ENCODE measurements at places on chromosomes 12 and 14.

- peaks cover 33% of the 10 kb centered on the region for H3K4me1 ChIP-seq
- no peaks in the 10 kb centered on the region for H3K27me3 ChIP-seq
- peak overlapping the region; percentile 77 for H3K27ac ChIP-seq
- H3K4me3 ChIP-seq, result no peak overlapping the region
Measured at GRCh38 chr12:108803428-108804105, 53.8 kb downstream of the SSH1 start.

- H3K4me1 ChIP-seq, result no peaks in the 10 kb centered on the region
- no peaks in the 10 kb centered on the region for H3K27me3 ChIP-seq
- no peak overlapping the region for H3K4me3 ChIP-seq
- no peak overlapping the region for H3K27ac ChIP-seq
- peaks cover 65% of the 10 kb centered on the region for H3K36me3 ChIP-seq
Measured at GRCh38 chr14:102201353-102201738, 61.6 kb downstream of the WDR20 start.

DNA sequence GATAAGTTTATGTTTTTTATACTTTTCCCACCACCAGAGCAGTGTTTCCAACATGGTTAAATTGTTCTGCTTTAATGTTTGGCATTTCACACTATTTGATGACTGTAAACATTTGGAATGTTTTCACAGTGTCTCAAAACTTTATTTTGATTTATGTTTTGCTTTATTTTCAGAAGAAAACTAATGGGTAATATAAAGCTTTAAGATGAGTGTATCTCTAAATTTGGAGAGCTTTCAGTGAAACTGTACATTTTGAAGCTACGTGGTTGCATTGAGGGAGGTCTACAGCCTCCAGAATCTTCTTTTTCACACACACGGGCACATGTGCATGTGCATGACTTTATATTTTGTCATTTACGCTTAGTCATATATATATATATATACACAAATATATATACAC lies 10.7 kb downstream of the BICD1 start:
- no peak overlapping the region for H3K4me3 ChIP-seq
- no peak overlapping the region for H3K27ac ChIP-seq
- no peaks in the 10 kb centered on the region for H3K36me3 ChIP-seq
- no peaks in the 10 kb centered on the region for H3K27me3 ChIP-seq
- peaks cover 11% of the 10 kb centered on the region for H3K4me1 ChIP-seq

DNA sequence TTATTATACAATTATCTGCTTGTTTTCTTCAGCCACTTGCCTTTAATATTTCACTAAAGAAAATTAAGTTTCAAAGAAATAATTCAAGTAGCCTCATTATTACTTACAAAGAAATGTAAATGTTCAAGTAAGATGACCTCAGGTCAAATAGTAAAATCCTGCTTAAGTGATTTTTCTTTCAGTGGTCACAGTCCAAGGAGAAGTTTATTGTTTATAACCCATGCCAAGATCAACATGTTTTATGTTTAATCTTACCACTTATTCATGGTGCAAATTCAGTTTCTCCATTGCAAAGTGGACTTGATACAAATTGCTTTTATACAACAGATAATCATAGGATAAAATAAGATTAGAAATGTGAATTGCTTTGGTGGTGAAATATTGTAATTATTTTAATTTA lies 370.2 kb upstream of the FLRT2 start:
- no peaks in the 10 kb centered on the region for H3K27me3 ChIP-seq
- no peaks in the 10 kb centered on the region for H3K4me1 ChIP-seq
- no peak overlapping the region for H3K4me3 ChIP-seq
- no peak for DNase-seq

GRCh38 chr12:68406134-68406576 lies 74.0 kb upstream of the MDM1 start:
- no peaks in the 10 kb centered on the region for H3K27me3 ChIP-seq
- no peak overlapping the region for H3K4me3 ChIP-seq
- peak; percentile 95 for DNase-seq
- H3K36me3 ChIP-seq, result no peaks in the 10 kb centered on the region

DNA sequence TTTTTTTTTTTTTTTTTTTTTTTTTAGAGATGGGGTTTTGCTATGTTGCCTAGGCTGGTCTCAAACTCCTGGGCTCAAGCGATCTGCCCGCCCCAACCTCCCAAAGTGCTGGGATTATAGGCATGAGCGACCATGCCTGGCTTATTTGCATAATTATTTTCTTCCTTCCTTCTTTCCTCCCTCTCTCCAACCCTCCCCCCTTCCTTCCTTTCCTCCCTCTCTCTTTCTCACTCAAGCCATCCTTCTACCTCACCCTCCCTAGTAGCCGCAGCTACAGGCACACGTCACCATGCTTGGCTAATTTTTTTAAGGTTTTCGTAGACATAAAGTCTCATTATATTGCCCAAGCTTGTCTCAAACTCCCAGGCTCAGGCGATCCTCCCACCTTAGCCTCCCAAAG lies 83.8 kb downstream of the PEBP1 start:
- H3K4me3 ChIP-seq, result no peak overlapping the region
- peaks cover 13% of the 10 kb centered on the region for H3K36me3 ChIP-seq
- H3K27me3 ChIP-seq, result no peaks in the 10 kb centered on the region
- H3K4me1 ChIP-seq, result no peaks in the 10 kb centered on the region
- no peak overlapping the region for H3K27ac ChIP-seq

GRCh38 chr14:75188520-75189268 lies 12.3 kb upstream of the TMED10 start:
- peak overlapping the region; percentile 34 for H3K27ac ChIP-seq
- peaks cover 7% of the 10 kb centered on the region for H3K4me1 ChIP-seq
- H3K36me3 ChIP-seq, result no peaks in the 10 kb centered on the region
- no peak for DNase-seq

DNA sequence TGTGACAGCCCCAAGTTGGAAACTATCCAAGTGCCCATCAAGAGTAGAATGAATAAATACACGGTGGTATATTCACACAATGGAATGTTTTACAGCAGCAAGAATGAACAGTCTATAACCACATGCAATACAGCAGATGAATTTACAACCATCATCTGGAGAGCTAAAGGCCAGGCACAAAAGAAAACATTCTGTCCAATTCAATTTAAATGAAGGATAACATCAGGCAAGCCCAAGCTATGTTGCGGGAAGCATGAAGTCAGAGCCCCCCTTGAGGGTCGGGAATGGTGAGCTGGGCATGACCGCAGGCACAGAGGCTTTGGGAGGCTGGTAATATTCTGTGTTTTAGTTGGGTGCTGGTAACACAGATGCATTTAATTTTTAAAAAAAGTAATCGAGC lies 76.0 kb downstream of the SYNE3 start:
- no peak overlapping the region for H3K4me3 ChIP-seq
- H3K27ac ChIP-seq, result no peak overlapping the region
- no peak for DNase-seq
- no peaks in the 10 kb centered on the region for H3K4me1 ChIP-seq
- peaks cover 40% of the 10 kb centered on the region for H3K36me3 ChIP-seq

DNA sequence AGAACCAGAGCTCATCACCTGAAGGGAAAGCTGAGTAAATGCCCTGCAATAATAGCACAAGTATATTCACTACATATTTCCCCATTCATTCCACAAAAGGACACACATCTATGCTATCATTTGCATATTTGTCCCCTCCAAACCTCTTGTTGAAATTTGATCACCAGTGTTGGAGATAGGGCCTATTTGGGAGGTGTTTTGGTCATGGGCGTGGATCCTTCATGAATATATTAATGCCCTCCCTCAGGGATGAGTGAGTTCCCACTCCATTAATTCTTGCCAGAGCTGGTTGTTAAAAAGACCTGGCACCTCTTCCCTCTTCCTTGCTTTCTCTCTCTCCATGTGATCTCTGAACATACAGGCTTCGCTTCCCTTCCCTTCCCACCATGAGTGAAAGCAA lies 18.6 kb upstream of the ZDHHC17 start:
- no peak for DNase-seq
- H3K4me3 ChIP-seq, result no peak overlapping the region
- no peak overlapping the region for H3K27ac ChIP-seq
- no peaks in the 10 kb centered on the region for H3K36me3 ChIP-seq

GRCh38 chr12:95582230-95583058 lies 31.2 kb upstream of the USP44 start:
- no peak overlapping the region for H3K4me3 ChIP-seq
- H3K36me3 ChIP-seq, result no peaks in the 10 kb centered on the region
- no peak overlapping the region for H3K27ac ChIP-seq

GRCh38 chr14:45048385-45048784 lies 35.5 kb upstream of the PRPF39 start:
- DNase-seq, result no peak
- no peaks in the 10 kb centered on the region for H3K4me1 ChIP-seq
- peaks cover 40% of the 10 kb centered on the region for H3K36me3 ChIP-seq
- no peaks in the 10 kb centered on the region for H3K27me3 ChIP-seq
- H3K4me3 ChIP-seq, result no peak overlapping the region

- H3K36me3 ChIP-seq, result peaks cover 26% of the 10 kb centered on the region
- peak overlapping the region; percentile 93 for H3K27ac ChIP-seq
- no peak for DNase-seq
- peaks cover 14% of the 10 kb centered on the region for H3K4me1 ChIP-seq
- no peak overlapping the region for H3K4me3 ChIP-seq
- H3K27me3 ChIP-seq, result no peaks in the 10 kb centered on the region
Measured at GRCh38 chr12:6754411-6754810, 1.5 kb upstream of the MLF2 start.
